Osteoblast (primary cell): ENCODE measurements at places on chromosomes 6 and 20. TPM values are rescaled to one million over a fixed set of nuclear protein-coding genes. Genes with fewer than 3 reads are reported as not detected.
A peak's percentile ranks its signal among the peaks of the same experiment; 100 is the strongest.

- no peak for DNase-seq
These were observed 28.3 kb downstream of the FYN start for GRCh38 chr6:111844921-111845320.

DNA sequence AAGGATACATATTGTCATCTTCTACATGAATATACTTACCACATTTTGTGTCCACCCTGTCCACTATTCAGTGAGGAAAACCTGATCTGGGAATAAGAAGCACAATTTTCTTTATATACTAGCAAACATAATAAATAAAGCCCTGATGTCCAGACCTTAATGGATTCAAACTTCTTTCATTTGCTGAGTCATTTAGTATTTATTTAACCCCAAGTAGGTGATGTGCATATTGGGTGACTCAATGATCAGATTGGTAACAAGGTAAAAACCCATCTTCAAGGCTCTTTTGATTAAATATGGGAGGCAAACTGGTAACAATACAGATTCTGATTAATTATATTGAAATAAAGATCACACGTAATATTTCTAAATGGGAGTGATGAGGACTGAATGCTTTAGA, 1159.8 kb upstream of the EYS start:
- no peak for DNase-seq

DNA sequence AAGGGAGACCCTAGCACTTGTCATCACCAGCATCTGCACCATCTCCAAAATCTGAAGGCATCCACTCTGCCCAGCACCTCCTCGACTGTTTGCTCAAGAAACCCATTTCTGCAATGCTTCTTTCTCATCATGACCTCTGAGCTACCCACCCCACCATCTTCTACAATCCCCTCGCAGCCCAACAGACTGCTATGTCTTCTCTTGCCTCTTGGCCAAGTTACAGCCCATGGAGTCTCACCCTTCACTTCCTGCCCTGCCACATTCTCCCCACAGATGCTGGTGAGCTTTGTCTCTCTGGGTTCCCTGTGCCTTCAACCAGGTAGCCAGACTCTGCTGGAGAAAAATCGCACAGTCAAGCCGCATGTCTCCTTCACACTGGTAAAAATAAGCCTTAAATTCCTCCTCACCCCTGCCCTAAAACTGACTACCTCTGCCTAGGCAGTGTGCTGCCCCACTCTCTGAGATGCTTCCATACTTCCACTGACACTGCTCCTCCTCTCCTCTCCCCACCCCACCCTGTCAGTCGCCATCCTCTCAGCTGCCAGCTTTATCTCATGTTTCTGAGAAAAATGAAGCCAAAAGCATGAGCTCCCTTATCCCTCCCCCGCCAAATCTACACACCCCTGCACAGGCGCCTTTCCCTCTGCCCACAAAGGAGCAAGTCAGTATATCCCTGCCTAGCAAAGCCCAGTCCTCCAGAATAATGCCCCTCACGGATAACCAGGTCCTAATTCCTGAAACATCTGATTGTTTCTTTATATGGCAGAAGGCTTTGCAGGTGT, 2.3 kb upstream of the TXNDC5 start:
- no peak for DNase-seq

GRCh38 chr6:71198908-71199307, 89.7 kb upstream of the OGFRL1 start:
- no peak for DNase-seq

- DNase-seq: peak; percentile 61
These were observed 16.7 kb downstream of the RAD21L1 start for GRCh38 chr20:1242530-1242929.

DNA sequence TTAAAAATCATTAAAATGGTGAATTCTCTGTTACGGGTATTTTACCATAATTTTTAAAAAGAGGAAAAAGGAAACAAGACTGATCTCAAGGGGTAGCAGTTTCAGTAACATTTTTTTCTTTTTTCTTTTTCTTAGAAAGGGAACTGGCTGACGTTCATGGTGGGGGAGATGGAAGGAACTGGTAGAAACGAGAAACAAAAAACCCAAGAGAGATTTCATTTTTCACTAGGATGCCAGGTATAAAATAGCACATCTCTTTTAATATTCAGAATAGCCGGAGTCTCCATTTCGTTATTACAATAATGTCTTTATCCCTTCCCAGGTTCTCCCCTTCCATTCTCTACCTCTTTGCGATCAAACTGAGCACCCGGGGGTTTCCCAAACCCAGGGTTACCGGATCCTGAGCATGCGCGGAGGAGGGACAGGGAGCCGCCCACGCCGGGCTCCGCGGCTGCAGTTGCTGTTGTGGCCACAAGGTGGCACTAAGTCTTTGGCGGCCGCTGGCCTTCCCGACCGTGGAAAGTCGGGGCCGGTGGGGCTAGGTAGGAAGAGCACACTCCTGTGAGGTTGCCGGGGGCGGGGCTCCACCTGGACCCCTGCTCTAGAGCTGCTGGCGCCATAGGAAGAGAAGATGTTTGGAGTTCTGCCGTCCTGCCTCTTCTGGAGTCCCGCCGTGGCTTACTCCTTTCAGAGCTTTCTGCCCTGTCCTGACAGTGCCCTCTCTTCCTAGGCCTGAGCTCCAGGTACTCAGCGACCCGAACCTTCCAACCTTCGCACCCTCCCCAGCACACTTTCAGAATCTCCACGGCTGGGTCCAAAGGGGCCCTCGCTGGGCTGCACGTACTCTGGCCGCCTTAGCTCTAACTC, 146.8 kb downstream of the SH3BGRL2 start:
- peak; percentile 98 for DNase-seq

GRCh38 chr20:21562656-21563055, 48.8 kb upstream of the NKX2-2 start:
- DNase-seq: no peak

- DNase-seq: no peak
These were observed 5.2 kb upstream of the VEGFA start for GRCh38 chr6:43764772-43765171.

GRCh38 chr6:142843361-142843760, 101.6 kb downstream of the HIVEP2 start:
- no peak for DNase-seq

GRCh38 chr20:1856424-1856823, 38.8 kb upstream of the SIRPA start:
- no peak for DNase-seq

GRCh38 chr20:50848341-50848808, 53.5 kb downstream of the BCAS4 start:
- peak; percentile 79 for DNase-seq

- DNase-seq: no peak
These were observed 17.2 kb upstream of the DST start for GRCh38 chr6:56659721-56660380.

GRCh38 chr6:140441256-140441655, 1066.8 kb upstream of the CITED2 start:
- no peak for DNase-seq

DNA sequence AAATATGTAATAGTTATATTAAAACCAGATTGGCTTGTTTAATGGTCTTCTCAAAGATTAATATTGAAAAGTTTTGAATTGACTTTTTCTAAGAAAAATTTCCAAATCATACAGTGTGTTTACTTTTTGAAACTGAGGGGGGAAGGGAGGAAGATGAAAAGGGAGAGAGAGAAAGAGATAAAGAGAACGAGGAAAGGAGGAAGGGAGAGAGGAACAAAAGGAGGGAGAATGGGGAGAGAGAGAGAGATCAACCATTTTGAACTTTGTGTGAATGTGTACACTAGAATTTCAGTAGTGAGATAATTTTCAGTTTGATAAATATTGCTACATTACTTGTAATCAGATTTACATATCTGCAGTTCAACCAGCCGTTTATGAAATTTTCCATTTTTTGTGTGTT, 124.5 kb downstream of the EPHA7 start:
- no peak for DNase-seq

- peak; percentile 47 for DNase-seq
These were observed 28.2 kb downstream of the SYTL3 start for GRCh38 chr6:158677906-158678578.

Gene HLA-C
- total RNA-seq: 477 and 489 TPM in 2 replicates

Gene RSPO4
- not detected in 2 replicates for total RNA-seq

Gene SLC22A7
- not detected in 2 replicates for total RNA-seq

Gene OOEP
- total RNA-seq: 0.36 and 0.59 TPM in 2 replicates

Gene GSTA3
- total RNA-seq: not detected in 2 replicates

Gene GMDS
- 23.2 and 30.9 TPM in 2 replicates for total RNA-seq

Gene HEY2
- total RNA-seq: 2.2 and 2.4 TPM in 2 replicates

Gene VGLL2
- total RNA-seq: not detected in 2 replicates

Gene PPP1R16B
- not detected in 2 replicates for total RNA-seq

Gene CLPSL2
- not detected in 2 replicates for total RNA-seq

Gene STX11
- 0.29 and 0.36 TPM in 2 replicates for total RNA-seq

Gene CST2
- not detected in 2 replicates for total RNA-seq

Gene RING1
- 34.0 and 34.2 TPM in 2 replicates for total RNA-seq
